ENCODE measurements at places on chromosomes 2 and 18.

GRCh38 chr18:2964361-2965010 lies 48.5 kb downstream of the LPIN2 start:
- no peak for DNase-seq

- DNase-seq: no peak
These were observed 726.4 kb upstream of the SOX11 start for GRCh38 chr2:4965556-4966320.

GRCh38 chr2:13791019-13791547 lies 841.4 kb upstream of the LRATD1 start:
- no peak for DNase-seq

DNA sequence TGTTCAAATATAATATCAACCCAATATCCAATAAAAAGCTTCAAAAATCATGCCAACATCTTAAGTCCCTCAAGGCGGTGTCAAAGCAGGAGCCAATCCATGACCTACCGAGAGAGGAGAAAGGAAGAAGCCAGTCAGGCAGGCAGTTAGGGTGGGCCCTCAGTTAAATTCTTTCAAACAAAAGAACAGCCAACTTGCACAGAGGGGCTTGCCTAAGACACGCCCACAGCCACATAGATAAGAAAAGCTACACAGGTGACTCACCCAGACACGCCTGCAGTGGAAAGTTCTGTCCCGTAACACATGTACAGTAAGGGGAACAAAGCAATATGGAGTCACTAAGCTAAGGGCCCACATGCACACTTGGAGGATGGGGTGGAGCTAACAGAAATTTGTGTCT lies 61.3 kb downstream of the SP110 start:
- DNase-seq: no peak

GRCh38 chr2:145724311-145724898 lies 1204.5 kb upstream of the ZEB2 start:
- no peak for DNase-seq

- DNase-seq: no peak
These were observed 353.1 kb downstream of the RND3 start for GRCh38 chr2:150134223-150134857.

- no peak for DNase-seq
These were observed 594.9 kb upstream of the CDH2 start for GRCh38 chr18:28771849-28772248.

GRCh38 chr2:133097666-133098065 lies 427.7 kb upstream of the LYPD1 start:
- no peak for DNase-seq

Measured in nucleus accumbens (tissue), 56 donors.